Activated naive CD8-positive, alpha-beta T cell treated with anti-CD3 and anti-CD28 coated beads for 36 hours (primary cell): ENCODE measurements at places on chromosomes 5 and 9. TPM values are rescaled to one million over a fixed set of nuclear protein-coding genes. Genes with fewer than 3 reads are reported as not detected.

DNA sequence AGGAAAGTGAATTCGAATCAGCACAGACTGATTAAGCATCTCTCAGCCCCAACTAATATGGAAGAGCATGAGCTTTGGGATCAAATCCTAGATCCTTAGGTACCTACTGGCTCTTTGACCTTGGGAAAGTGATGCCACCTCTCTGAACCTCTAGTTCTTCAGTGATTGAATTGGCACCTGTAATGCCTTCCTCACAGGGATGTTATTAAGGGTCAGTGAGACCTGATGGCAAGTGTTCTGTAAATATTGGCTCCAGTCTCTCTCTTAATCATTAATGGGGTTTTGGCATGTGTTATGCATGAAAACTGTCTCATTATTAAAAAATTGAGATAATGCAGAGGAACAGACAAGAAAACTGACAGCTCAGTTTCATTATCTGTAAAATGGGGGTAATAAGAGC lies 115.8 kb downstream of the INSYN2B start:
- no peak for DNase-seq

DNA sequence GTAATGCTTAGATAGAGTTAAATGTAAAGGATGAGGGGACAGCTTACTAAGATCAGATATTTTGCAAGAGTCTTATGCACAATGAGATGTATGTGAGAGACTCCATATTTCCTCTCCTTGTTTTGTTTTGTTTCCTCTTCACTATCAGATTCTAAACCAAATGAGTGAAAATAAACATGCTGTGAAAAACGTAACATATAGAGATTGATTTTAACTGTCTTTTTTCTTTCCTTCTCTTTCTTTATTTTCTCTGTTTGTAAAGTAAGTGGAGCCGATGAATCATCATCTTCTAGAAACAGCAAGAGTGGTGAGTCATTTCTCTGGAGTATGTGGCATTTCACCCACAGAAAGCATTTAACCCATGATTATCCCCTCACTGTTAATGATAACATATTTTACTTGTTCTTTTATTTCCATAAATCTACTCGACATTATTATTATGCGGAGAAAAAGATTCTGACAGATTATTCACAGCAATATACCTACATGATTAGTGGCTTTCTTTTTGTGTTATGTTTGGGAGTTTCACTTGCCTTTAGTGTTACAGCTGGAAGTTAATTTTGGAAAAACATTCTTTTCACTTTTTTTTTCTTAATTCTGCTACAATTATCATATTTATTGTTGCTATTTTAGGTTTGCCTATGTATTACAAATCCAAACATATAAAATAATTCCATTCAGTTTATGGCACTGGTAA lies 2.1 kb upstream of the ANXA1 start:
- no peak for DNase-seq

The PHF24 gene
- 0.23 TPM for total RNA-seq

GRCh38 chr9:129276486-129277230 lies 98.6 kb upstream of the IER5L start:
- DNase-seq, result no peak

- no peak for DNase-seq
Observed at GRCh38 chr5:54904425-54904824, 81.0 kb downstream of the ESM1 start.

The CLTA gene
- total RNA-seq, result 165 TPM

The PLK2 gene
- total RNA-seq, result 2.3 TPM

- no peak for DNase-seq
Observed at GRCh38 chr5:172147857-172148256, 40.2 kb downstream of the STK10 start.

GRCh38 chr5:14452685-14453454 lies 128.7 kb upstream of the OTULINL start:
- DNase-seq, result no peak

The ANKRD18A gene
- total RNA-seq, result 2.6 TPM

GRCh38 chr9:4886698-4887097 lies 94.0 kb downstream of the RCL1 start:
- DNase-seq, result no peak

The PCDHA1 gene
- total RNA-seq, result not detected
